ENCODE measurements at places on chromosomes 1 and 21.

DNA sequence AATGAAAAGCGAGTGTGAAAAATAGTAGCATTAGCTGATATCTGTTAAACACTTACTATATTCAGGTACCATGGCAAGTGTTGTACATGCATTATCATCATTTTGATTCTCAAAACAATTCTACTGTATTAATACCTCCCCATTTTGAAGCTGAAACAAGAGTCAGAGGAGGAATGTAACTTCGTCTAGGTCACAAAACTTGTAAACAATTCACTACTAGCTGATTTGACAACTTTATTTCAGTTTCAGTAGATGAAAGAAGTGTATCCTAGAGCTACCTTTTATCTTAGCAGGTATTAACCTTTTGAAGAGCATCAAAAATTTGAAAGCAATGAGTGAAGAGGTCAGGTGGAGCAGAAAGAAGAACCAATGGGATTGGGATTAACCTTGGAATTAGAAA, 1.6 kb downstream of the CD84 start:
- H3K4me3 ChIP-seq: no peak overlapping the region
- H3K4me1 ChIP-seq: no peaks in the 10 kb centered on the region
- H3K27ac ChIP-seq: peak overlapping the region; percentile 4
- no peaks in the 10 kb centered on the region for H3K36me3 ChIP-seq
- H3K27me3 ChIP-seq: no peaks in the 10 kb centered on the region
- no peak for DNase-seq

DNA sequence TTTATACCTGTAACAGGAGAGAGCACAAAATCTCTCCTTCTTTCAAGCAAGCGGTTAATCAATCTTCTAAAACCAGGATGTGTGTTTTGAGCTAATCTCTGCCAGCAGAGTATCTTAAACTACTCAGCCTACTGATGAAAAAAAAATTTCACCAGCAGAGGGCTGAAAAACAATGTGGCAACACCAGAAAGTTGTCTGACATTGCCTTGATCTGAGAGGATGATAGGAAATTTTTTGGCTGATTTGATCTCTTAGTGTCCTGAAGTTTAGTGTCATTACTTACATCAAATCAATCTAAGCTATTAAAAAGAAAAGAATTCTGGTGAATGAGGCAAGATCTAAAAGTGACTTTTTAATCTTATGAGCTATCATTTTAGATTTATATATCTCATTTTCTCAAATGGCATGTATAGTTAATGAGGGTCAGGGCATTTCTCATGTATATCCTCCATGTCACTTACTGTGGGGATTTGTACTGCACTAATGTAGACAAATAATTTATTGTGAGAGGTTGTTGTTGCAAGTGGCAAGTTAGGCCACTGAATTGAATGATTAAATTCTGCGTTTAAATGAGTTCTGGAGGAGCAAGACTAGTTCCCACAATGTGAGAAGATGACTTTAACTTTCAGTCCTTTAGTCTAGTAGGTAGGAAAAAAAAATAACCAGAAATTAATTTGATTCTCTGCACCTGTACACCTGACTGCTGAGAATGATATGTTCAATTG, 10.9 kb downstream of the ADAMTS1 start:
- H3K27me3 ChIP-seq: no peaks in the 10 kb centered on the region
- DNase-seq: no peak
- H3K27ac ChIP-seq: no peak overlapping the region
- no peak overlapping the region for H3K4me3 ChIP-seq

- H3K4me3 ChIP-seq: no peak overlapping the region
- H3K4me1 ChIP-seq: peaks cover 11% of the 10 kb centered on the region
- no peaks in the 10 kb centered on the region for H3K36me3 ChIP-seq
Measured at GRCh38 chr1:28282426-28283407, 23.4 kb downstream of the SESN2 start.

GRCh38 chr1:54708385-54708784, 7.3 kb upstream of the TTC4 start:
- H3K36me3 ChIP-seq: no peaks in the 10 kb centered on the region
- no peak overlapping the region for H3K27ac ChIP-seq
- no peaks in the 10 kb centered on the region for H3K27me3 ChIP-seq
- no peak for DNase-seq

DNA sequence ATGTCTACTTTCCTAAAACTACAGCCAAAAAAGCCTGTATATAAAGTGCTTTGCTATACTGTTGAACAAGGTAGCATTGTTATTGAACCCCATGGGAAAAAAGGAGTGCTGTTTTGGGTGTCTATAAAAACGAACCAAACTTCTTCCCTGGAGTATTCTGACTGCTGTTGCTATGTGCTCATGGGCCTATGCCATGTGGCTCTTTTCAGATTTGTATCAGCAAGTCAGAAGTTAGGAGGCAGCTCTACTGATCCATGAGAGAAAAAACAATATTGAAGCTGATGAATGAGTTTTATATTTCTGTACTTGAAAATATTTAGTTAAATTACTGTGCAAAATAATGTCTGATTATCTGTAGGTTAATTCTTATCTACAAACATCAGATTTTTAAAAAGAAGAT, 66.5 kb downstream of the ADGRL2 start:
- no peaks in the 10 kb centered on the region for H3K4me1 ChIP-seq
- H3K4me3 ChIP-seq: no peak overlapping the region
- H3K27me3 ChIP-seq: no peaks in the 10 kb centered on the region
- no peak overlapping the region for H3K27ac ChIP-seq
- no peak for DNase-seq
- H3K36me3 ChIP-seq: no peaks in the 10 kb centered on the region

- no peak overlapping the region for H3K27ac ChIP-seq
- H3K36me3 ChIP-seq: no peaks in the 10 kb centered on the region
- no peak for DNase-seq
- H3K4me1 ChIP-seq: no peaks in the 10 kb centered on the region
- no peak overlapping the region for H3K4me3 ChIP-seq
Measured at GRCh38 chr1:229669333-229669732, 43.3 kb downstream of the URB2 start.

DNA sequence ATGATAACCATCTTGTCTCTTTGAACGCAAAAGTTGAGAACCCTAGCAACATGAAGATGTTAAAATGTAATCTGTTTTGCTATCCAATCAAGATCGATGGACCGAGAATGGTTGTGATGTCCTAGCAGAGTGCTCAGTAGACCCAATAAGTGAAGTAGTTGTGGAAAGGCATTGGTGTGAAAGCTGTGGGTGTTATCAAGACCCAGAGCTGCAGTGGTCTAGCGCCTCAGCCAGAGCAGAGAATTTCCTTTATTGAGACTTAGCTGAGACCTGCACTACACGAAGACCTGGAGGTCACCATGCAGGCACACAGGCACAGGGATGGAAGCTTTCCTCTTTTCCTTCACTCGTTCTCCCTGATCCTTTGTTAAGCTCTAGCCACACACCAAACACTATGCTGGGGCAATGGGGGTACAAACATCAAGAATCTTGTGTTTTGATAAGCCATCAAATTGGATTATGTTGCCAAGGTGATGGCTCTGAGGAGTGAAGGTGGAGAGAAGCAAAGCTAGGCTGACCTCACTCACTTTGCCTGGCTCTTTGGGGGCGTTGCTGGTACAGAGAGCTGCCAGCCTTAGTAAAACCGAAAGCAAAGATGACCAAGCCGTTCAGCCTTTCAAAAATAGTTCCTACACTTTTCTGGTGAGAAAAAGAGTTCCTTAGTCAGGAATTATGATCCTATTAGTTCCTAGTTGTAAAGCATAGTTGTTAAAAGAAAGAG, 24.1 kb downstream of the METTL13 start:
- no peaks in the 10 kb centered on the region for H3K36me3 ChIP-seq
- DNase-seq: no peak
- no peaks in the 10 kb centered on the region for H3K27me3 ChIP-seq
- no peaks in the 10 kb centered on the region for H3K4me1 ChIP-seq
- no peak overlapping the region for H3K27ac ChIP-seq

DNA sequence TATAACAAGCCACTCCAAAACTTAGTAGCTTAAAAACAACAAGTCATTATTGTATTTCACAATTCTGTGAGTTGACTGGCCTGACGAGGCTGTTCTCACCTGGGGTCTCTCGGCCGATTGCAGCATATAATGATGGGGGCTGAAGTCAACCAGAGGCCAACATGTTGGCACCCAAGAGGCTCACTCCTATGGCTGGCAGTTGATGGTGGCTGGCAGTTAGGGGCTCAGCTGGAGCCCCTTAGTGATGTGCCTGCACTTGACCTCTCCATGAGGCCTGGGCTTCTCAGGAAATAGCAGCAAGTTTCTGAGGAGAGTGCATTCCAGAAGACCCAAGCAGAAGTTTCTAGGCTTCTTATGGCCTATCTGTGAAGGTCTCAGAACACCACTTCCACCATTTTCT, 459.4 kb downstream of the NPHP4 start:
- no peaks in the 10 kb centered on the region for H3K27me3 ChIP-seq
- H3K36me3 ChIP-seq: no peaks in the 10 kb centered on the region
- no peak for DNase-seq
- no peaks in the 10 kb centered on the region for H3K4me1 ChIP-seq
- H3K27ac ChIP-seq: no peak overlapping the region

DNA sequence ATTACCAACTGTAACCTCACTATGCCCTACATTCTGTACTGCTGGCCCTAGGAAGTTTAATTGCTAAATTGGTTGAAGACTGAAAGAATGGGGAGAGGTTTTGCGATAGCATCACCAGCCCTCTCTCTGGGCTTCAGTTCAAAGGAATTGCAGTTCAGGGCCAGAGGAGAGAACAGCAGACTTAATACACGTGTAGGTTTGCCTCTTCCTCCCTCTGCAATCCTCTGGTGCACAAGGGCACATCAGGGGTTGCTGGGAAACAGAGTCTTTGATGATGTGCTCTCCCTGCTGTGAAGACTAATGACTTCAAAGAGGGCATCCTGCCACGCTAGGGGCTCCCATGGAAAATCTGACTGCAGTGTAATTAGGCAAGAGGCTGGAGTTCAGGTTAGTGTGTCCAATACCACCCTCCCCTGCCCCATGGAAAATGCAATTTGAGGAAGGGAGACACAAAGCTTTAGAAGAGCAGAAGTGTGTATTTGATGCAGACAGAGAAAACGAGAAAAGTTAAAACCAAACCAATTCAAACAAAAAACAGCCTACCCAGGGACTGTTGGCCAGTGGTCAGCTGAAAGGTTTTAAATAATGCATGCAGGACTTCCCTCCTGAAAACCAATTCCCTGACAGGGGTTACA, 167.9 kb downstream of the ASTN1 start:
- no peak for DNase-seq
- no peaks in the 10 kb centered on the region for H3K27me3 ChIP-seq
- H3K36me3 ChIP-seq: no peaks in the 10 kb centered on the region
- H3K4me3 ChIP-seq: no peak overlapping the region
- H3K27ac ChIP-seq: no peak overlapping the region
- no peaks in the 10 kb centered on the region for H3K4me1 ChIP-seq

- peak; percentile 25 for DNase-seq
- H3K36me3 ChIP-seq: no peaks in the 10 kb centered on the region
- H3K4me1 ChIP-seq: no peaks in the 10 kb centered on the region
- H3K27ac ChIP-seq: no peak overlapping the region
- no peaks in the 10 kb centered on the region for H3K27me3 ChIP-seq
Measured at GRCh38 chr1:53957194-53957818, 11.2 kb downstream of the LRRC42 start.

GRCh38 chr1:2381741-2382620, 9.4 kb downstream of the MORN1 start:
- H3K27me3 ChIP-seq: no peaks in the 10 kb centered on the region

- no peak overlapping the region for H3K27ac ChIP-seq
- no peaks in the 10 kb centered on the region for H3K27me3 ChIP-seq
- no peaks in the 10 kb centered on the region for H3K36me3 ChIP-seq
- no peak overlapping the region for H3K4me3 ChIP-seq
- no peaks in the 10 kb centered on the region for H3K4me1 ChIP-seq
Measured at GRCh38 chr1:223223091-223223995, 80.3 kb upstream of the TLR5 start.

- no peaks in the 10 kb centered on the region for H3K27me3 ChIP-seq
- DNase-seq: no peak
- H3K4me3 ChIP-seq: no peak overlapping the region
- no peaks in the 10 kb centered on the region for H3K36me3 ChIP-seq
Measured at GRCh38 chr1:161953256-161953920, 70.3 kb downstream of the OLFML2B start.

GRCh38 chr1:232548691-232549090, 81.2 kb downstream of the SIPA1L2 start:
- no peaks in the 10 kb centered on the region for H3K27me3 ChIP-seq
- H3K36me3 ChIP-seq: no peaks in the 10 kb centered on the region
- H3K27ac ChIP-seq: no peak overlapping the region
- H3K4me3 ChIP-seq: no peak overlapping the region

DNA sequence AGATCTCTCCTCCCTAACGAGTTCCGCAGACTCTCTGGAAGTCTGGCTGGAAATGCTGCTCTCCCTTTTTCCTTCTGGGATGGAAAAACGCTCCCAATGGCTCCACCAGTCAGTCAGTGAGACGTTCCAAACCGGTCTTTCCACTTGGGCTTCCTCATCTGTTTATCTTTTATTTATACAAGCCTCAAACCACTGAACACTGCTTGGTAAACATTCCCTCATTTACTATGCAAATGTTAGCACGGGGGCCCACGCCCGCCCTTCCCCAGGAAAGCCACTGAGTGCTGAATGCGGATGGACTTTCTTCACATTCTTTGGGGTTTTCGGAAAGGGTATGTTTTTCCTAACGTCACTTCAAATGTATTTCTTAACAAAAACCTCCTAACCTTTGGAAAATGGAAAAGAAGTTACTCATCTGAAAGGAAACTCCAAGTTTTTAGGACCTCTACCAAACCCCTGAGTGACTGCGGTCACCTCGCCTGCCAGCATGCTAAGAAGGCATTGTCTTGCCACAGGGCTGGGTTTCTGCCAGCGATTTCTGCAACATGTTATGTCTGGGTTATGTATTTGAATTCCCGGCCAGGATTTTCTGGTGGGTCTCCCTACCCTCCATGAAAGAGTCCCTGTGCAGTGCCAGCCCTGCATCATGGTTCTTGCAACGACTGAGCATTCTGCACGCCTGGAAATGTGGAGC, 14.0 kb upstream of the UMODL1 start:
- H3K4me1 ChIP-seq: peaks cover 11% of the 10 kb centered on the region
- H3K4me3 ChIP-seq: no peak overlapping the region
- H3K27me3 ChIP-seq: no peaks in the 10 kb centered on the region
- H3K36me3 ChIP-seq: no peaks in the 10 kb centered on the region

- DNase-seq: no peak
- H3K36me3 ChIP-seq: no peaks in the 10 kb centered on the region
- no peaks in the 10 kb centered on the region for H3K27me3 ChIP-seq
- no peak overlapping the region for H3K27ac ChIP-seq
Measured at GRCh38 chr21:33101300-33101911, 31.5 kb downstream of the OLIG1 start.

GRCh38 chr1:185467122-185467521, 150.1 kb upstream of the IVNS1ABP start:
- H3K27ac ChIP-seq: no peak overlapping the region
- H3K27me3 ChIP-seq: no peaks in the 10 kb centered on the region
- DNase-seq: no peak

DNA sequence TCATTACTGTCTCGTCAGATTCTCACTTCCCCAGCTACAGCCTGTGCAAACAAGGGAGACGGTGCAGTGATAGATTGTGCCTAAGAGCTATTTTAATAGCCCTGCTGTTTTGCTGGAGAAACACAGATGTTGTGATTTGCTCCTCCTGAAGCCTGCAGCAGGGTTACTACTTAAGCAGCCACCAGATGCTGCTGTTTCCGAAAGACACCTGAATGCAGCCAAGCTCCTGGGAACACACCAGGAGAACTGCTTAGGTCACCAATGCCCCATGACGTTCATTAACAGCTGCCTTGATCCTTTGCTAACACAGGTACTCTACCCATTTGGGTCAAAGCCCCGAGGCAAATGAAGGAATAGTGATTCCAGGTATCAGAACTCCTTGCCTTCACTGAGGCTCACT, 411.8 kb upstream of the DAB1 start:
- no peak overlapping the region for H3K27ac ChIP-seq
- H3K36me3 ChIP-seq: no peaks in the 10 kb centered on the region
- no peak overlapping the region for H3K4me3 ChIP-seq
- no peaks in the 10 kb centered on the region for H3K27me3 ChIP-seq
- DNase-seq: no peak
